ENCODE measurements at places on chromosomes 16 and 17.

GRCh38 chr16:24731722-24732419 lies 2.4 kb downstream of the TNRC6A start:
- DNase-seq: no peak

DNA sequence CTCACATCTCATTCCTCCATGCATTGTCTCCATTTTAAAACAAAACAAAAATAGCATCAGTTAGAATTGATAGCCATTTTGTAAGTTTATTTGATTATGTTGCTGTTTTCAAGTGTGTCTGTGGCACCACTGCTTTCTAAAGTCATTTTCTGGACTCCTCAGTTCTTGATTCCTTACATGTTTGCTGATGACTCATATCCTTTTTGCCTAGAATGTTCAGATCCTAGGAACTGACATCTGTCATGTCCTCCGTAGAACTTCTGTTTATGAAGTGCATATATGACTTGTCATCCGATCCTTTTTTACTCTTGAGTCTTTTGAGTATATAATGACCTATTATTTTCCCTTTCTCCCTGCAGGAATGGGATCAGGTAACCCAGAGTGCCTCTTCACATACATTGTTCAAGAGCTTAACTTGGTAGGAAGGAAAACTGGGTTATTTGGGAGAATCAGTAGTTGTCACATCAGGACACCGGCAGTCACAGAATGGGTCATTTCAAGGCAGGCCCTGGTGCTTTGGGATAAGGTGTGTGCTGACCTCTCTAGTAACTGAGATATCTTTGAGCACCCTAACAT lies 69.2 kb downstream of the MAP2K4 start:
- DNase-seq: no peak

DNA sequence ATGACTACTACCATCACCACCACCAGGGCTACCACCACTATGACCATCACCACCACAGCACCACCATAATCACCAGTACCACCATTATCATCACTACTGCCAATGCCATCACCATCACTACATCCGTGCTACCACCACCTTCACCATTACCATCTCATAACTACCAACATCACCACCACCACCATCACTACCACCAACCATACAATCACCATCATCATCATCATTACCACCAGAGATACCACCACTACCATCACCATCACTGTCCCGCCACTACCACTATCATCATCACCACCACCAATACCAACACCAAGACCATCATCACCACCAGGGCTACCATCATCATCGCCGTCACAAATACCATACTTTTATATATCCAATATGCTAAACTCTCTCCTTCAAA lies 369.6 kb upstream of the DYNLRB2 start:
- no peak for DNase-seq

- no peak for DNase-seq
These were observed 329 bp downstream of the KPNB1 start for GRCh38 chr17:47649972-47650524.

DNA sequence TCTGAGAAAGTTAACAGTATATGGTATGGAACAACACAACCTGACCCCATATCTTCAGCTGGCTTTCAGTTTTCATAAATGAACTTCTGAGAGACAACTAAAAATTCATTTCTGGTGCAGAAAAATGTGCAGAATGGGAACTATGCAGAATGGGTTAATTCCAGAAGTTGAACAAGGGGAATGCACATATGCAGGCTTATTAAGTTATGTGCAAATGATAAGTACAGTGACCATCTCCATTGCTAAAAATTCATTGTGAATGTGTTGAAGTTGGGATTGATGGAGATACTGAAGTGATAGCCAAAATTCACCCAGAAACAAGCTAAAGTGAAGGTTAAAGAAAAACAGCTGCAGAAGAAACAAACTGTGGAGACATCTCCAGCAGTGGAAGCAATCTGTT lies 315.8 kb downstream of the CA10 start:
- DNase-seq: no peak

All from DMS153 (cell line).